ENCODE measurements at places on chromosomes 4 and X.

- no peak for DNase-seq
Measured at GRCh38 chrX:19827088-19827487, 60.3 kb downstream of the SH3KBP1 start.

- DNase-seq: no peak
Measured at GRCh38 chr4:103201724-103202123, 3.6 kb upstream of the CENPE start.

GRCh38 chr4:139817657-139818452 lies 152.2 kb downstream of the MGST2 start:
- no peak for DNase-seq

DNA sequence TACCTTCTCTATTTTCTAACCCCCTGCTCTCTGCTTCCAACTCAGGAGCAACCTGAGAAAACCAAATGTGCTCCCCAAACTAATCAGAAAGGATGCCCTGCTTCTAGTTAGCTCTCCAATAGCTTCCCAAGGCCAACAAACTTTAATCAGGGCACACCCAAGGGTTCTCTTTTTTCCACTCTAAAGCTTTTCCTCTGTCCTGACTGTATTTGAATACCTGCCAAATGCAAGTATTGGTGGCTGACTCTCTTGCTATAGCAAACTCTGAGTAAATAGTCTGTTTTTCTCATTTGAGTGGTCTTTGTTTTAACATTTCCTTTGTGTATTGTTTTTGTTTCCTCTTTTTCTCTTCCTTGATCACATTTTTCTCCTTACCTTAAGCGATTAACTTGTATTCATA lies 52.5 kb downstream of the GBA3 start:
- DNase-seq: no peak

DNA sequence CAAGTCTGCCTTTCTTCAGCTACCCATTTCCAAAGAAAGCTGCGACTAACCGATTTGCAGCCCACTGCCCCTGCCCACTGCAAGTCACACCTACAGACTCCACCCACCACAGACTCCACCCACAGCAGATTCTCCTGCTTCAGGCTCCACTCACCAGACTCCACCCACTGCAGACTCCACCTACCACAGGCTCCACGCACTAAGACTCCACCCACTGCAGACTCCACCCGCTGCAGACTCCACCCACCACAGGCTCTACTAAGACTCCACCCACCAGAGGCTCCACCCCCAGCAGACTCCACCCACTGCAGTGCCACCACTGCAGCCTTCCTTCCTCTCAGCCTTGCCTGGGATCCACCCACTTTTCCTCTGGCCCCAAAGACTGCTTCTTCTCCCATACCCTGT lies 41.3 kb downstream of the ABLIM2 start:
- peak; percentile 38 for DNase-seq

All from fibroblast of pulmonary artery (primary cell).